ENCODE measurements at places on chromosomes 4 and X. TPM values are rescaled to one million over a fixed set of nuclear protein-coding genes. Genes with fewer than 3 reads are reported as not detected.

DNA sequence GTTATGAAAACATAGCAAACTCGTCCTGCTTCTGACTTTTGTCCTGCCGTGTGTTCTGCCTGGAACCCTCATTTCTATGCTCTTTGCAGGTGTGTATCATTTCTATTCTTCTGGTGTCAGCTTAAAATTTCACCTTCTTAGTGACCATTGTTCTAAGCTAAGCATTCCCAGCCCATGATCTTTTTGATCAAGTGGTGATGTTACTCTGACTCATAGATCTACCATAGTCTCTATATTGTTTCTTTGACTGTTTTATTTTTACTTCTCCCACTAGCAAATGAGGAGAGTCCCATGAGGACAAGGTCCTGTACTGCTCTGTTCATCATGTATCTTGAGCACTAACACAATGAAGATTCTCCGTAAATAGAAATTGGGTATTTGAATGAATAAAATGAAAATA, 14.1 kb upstream of the CXCL6 start:
- no peak for DNase-seq

- DNase-seq = no peak
Observed at GRCh38 chr4:17939054-17939453, 82.5 kb downstream of the LCORL start.

DNA sequence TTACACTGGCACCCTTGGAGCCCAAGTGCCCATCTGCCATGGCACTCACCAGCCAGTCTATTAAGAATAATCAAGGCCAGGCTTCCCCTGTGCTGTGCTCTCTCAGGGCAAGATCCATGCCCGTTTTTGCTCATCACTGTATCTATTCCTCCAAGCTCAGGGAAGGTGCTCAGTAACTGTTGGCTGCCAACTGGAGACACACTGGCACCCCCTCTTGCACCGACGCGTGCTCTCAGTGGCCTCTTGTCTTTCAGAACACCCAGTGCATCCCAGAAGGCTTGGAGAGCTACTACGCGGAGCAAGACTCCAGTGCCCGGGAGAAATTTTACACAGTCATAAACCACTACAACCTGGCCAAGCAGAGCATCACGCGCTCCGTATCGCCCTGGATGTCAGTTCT, 30.1 kb downstream of the NSG1 start:
- no peak for DNase-seq

DNA sequence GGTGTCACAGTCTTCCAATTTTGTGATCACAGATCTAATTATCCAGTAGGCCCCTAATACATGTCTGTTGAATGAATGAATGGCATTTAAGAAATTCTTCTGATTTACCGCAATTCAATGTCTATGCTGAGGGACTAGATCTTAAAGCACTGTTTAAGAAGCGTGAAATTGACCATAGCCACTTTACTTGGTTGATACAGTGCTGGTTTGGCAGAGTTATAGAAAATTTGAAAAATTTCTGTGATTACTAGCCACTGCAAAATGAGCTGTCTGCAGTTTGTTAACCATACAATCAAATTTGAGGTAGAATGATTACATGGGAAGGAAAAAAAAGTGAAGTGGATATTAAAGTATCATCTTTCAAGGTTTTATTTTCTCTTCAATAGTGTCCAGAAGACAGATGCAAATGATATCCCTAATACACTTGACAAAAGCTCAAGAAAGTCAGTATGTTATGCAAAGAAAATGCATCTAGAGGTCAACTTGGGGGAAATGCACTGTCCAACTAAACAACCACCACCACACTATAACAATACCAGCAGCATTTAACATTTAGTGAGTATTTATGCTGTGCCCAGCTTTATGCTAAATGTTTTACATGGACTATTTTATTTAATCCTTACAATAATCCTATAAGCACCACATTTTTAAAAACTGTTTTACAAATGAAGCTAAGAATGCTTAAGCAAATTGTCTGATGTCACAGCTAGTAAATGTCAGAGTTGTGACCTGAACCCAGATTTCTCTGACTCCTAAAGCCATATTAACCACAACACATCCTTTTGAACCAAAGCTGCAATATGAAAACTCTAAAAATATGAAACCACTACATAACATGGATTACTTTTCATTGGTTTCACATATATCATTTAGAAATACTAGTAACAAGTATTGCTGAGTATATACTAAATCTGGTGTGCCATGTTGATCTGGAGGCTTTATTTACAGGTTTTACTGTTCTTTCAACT, 217.9 kb upstream of the MAB21L2 start:
- DNase-seq = no peak

- DNase-seq = peak; percentile 82
Observed at GRCh38 chr4:158535130-158535614, 13.5 kb downstream of the RXFP1 start.

- no peak for DNase-seq
Observed at GRCh38 chr4:158527516-158527915, 5.8 kb downstream of the RXFP1 start.

DNA sequence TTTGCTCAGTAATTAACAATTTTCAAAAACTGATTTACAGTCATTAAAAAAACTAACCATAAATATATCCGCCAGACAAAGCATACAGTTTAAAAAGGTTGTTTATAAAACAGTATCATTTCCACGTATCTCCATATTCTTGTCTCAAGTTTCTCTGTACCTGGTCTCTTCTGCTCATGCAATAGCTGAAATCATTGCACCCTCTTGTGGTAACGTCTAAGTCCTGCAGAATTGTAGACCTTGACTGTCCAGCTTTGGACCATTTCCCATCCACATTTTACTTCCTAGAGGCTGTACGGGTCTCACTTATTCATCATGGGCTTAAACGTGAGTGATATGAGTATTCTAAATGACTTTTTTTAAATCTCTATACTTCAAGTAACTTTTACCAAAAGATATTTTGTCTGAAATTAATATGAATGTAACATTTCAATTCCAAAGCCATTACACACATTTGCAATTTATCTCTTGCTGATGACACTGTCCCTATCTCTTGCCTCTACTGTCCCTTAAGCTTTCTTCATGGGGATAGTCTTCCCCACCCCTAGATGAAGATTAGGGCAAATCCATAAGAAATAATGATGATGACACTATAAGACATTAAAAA, 118.5 kb downstream of the BTC start:
- DNase-seq = peak; percentile 44

DNA sequence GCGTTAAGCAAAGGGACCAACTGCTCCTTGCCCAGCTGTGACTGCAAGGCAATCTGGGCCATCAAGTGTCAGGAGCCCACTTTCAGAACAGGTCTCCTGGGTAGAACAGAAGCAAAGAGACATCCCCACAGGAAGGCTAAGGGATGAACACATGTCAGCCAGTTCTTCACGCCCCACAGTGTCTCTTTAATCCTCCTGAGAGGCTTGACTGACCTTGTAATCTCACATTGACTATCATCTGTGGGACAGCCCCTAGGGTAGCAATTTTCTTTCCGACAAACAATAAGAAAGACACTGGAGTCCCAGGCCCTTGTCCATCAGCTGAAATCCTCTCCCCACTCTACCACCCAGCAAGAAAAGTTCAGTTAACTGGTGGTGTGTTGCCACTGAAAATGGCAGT, 1.0 kb downstream of the CHRDL1 start:
- DNase-seq = no peak

DNA sequence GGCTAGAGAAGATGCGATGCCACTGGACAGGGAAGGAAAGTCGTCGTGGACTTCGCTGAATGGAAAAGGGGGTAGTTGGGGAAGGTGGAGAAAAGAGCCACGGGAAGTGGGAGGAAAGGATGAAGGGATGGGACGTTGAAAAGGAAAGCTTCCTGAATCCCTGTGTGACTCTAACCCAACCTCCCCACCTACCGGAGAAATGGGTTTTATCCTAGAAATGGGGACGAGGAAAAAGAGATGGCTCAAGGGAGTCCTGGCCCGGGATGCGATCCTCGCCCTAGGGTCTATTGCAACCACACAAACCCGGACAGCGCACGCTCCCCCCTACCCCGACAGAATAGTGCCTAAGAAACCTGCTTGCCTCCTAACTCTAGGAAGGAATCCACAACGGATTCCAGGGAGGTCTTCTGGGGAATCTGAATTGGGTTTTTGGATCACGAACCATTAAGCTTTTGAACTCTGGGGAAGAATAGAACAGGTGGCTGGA, 738 bp upstream of the TSPAN5 start:
- peak; percentile 29 for DNase-seq

DNA sequence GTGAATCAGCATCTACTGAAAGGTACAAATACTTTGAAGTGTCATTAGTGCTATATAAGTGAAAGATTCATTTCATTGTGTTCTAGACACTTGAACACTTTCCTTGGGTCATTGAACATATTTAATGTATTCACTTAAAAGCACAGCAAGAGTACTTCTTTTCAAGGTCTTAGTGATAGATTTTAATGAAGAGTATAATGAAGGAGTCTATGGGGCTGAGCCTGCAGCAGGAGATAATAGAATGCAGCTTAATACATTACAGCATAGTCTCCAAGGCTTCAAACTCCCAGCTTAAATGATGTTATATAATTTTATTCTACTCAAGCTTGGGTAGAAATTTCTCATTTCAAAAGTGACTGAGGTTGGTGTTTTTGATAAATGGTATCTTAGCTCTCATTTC, 66.1 kb upstream of the VEGFC start:
- no peak for DNase-seq

GRCh38 chr4:159685340-159686092, 582.6 kb downstream of the RAPGEF2 start:
- peak; percentile 10 for DNase-seq

GRCh38 chrX:10350981-10351380, 194.2 kb downstream of the CLCN4 start:
- peak; percentile 44 for DNase-seq

Gene MID1
- 13.0 TPM for total RNA-seq

- no peak for DNase-seq
Observed at GRCh38 chr4:131974730-131975129, 1174.4 kb upstream of the PCDH10 start.

- no peak for DNase-seq
Observed at GRCh38 chr4:3288571-3289094, 4.2 kb upstream of the RGS12 start.

Gene CT45A10
- total RNA-seq = not detected

- DNase-seq = no peak
Observed at GRCh38 chr4:10924274-10924673, 239.7 kb upstream of the CLNK start.

Gene NHSL2
- total RNA-seq = not detected

- peak; percentile 55 for DNase-seq
Observed at GRCh38 chr4:157043131-157043530, 32.8 kb upstream of the GLRB start.

DNA sequence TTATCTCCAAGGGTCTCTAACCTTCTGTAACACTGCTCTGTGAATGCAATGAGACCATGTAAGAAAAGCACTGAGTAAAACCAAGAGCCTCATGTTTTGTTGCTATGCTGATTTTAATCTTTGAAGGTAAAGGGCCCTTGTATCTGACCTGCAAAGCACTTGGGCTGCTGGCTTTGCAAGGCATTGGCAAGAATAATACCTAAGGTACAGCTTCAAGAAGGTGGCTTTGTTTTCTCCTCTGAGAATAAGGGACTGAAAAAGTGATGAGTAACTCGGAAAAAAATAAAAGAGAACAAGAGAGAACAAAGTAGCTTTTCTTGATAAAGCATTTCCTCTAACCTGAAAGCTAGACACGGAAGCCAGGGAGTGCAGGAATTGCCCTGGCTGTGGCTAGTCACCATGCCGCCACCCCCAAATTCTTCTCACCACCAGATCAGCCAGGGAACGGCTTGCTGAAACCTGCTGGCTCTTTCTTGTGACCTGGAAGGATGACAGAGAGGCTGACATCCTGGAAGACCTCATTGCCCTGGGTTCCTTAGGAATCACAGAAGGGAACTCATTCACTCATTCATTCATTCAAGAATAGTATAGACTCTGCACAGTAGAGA, 41.8 kb upstream of the HS3ST1 start:
- DNase-seq = no peak

GRCh38 chrX:31670245-31670644, 598.4 kb upstream of the FTHL17 start:
- no peak for DNase-seq

DNA sequence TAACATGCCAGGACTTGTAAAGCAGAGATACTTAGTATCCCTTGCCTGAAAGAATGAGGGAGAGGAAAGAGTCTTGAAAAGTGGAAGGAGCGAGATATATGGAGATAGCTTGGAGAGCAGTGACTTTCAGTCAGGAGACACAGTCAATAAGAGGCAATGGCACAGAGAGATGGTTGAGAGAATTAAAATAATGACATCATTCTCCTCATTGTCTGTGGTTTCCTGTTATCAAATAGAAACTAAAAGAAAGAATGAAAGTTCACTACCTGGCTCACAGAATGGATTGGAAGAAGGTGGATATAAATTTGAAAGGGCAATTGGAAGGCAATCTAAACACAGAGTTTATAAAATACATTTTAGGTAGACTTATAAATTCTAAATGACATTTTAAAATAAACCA, 760.2 kb upstream of the AADAT start:
- peak; percentile 2 for DNase-seq

Gene CHRNA9
- total RNA-seq = not detected

Gene IL1RAPL1
- total RNA-seq = 15.5 TPM

DNA sequence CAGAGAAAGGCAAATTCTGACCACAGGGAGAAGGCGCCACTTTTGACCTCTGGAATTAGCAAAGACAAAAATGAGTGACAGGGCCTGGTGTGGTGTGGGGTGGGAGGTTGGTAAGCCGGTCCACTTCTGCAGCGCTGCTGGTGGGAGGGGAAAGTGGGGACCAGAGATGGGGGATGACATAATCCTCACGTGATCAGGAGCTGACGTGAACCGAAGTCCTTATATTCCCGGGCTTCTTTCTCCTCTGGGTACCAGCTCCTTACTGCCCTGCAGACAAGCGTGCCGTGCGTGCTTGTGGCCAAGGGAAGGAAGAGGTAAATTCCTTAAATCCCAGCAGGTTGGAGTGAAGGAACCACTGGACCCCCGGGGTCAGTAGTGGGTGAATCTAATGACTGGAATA, at the start of gene TCEAL7:
TCEAL7 (plus strand) TSS at position 249 of the 400 bp plus-strand sequence. CDS start 1,165 bp downstream, outside the sequence.
- DNase-seq = peak; percentile 17

Gene JADE3
- total RNA-seq = 5.6 TPM

DNA sequence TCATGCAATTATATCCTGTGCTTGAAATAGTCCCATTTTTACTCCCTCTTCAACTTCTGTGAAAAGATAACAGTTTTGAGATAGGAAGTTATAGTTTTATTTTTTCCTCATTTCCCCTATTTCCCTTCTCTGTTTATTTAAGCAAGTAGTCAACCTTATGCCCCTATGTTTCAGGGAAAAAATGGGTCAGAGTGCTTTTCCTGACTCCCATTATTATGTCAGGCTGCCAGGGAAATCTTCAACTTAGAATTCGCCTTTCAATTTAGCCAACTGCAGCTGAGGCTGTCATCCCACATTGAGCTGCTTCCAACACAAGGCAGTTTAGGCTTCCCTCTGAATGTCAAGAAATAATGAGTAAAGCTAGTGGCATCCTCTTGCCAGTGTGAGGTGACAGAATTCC, 42.3 kb downstream of the NXT2 start:
- DNase-seq = no peak

DNA sequence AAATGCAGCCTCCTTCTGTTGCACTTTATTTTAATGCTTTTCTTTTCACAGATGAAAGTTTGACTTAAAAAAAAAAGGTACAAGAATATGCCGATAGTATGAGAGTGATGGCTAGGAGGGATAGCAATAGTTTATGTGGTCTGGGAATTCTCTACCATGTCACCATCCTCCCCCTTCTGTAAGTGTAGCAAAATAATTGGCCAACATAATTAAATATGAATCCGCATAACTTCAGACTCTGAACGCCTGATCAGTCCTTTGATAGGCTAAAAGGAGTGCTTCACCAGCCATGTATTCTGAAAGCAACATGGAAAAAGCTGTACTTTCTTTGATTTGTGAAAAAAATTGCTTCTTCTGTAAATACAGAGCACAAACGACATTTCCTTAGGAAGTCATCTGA, 95.7 kb upstream of the TTC29 start:
- no peak for DNase-seq

Gene IL13RA1
- 38.9 TPM for total RNA-seq
